NCI-H187 treated with DMSO at 0.1 percent for 48 hours (cell line): ENCODE measurements at places on chromosomes 6 and 20.

- no peak for DNase-seq
Observed at GRCh38 chr20:21048841-21049273, 57.3 kb downstream of the LINC00237 start.

DNA sequence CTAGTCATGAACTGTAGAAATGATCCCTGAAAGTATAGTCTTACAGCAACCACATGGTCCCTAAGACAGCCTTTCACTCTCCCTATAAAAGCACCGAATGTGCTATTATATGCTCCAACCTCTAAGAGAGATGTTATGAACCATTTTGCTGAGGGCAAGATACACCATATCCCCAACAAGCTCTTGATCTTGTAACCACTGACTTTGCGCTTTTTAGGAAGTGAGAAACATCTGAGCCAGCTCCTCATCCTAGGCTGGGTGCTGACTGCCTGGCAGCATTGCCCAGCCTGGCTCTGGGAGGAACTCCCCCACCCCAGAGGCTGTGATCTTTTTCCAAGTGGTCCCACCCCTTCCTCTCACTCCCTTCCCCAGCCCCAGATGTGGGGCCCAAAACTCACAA lies 3.1 kb upstream of the EMILIN3 start:
- DNase-seq, result no peak

- DNase-seq, result no peak
Observed at GRCh38 chr20:34472246-34472925, 43.8 kb upstream of the DYNLRB1 start.

GRCh38 chr20:2851086-2851485 lies 10.5 kb downstream of the VPS16 start:
- no peak for DNase-seq

DNA sequence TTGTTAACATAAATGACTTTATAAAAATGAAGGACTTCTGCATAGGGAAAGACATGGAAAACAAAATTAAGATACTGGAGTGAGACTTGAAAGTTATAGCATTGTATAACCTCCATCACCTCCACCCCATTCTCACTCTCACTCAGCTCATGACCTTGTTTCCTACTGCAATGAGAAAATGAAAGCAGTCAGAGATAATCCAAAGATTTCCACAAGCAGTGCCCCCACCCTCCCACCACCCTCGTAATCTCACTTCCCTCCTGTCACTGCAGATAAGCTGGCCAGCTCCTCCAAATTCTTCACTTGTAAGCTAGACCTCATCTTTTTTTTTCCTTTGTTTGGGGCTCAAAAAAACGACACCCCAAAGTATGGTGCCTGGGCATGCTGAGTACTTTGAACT lies 52.9 kb upstream of the PROKR2 start:
- no peak for DNase-seq

GRCh38 chr6:1930356-1930755 lies 315.0 kb downstream of the GMDS start:
- no peak for DNase-seq

- DNase-seq, result no peak
Observed at GRCh38 chr6:109059571-109060021, 35.0 kb downstream of the SESN1 start.

- DNase-seq, result no peak
Observed at GRCh38 chr6:107156617-107157016, 41.3 kb upstream of the BEND3 start.

- DNase-seq, result no peak
Observed at GRCh38 chr6:34108176-34108575, 37.7 kb downstream of the GRM4 start.

DNA sequence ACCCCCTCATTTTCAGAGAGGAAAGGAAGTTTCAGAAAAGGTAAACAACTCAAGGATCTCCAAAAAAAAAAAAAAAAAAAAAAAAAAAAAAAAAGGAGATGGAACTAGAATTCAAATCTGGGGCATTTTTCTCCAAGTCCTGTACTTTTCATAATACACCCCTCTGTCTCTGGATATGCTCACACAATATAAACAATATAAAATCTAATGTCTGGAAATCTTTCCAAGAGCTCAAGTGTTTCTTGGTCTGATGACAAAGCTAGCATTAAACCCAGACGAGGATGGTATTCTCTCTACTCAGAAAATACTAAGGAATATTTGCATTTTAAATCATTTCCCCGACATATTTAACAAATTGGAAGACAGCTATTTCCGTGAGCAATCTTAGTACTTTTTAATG lies 5.8 kb downstream of the GCM1 start:
- no peak for DNase-seq

DNA sequence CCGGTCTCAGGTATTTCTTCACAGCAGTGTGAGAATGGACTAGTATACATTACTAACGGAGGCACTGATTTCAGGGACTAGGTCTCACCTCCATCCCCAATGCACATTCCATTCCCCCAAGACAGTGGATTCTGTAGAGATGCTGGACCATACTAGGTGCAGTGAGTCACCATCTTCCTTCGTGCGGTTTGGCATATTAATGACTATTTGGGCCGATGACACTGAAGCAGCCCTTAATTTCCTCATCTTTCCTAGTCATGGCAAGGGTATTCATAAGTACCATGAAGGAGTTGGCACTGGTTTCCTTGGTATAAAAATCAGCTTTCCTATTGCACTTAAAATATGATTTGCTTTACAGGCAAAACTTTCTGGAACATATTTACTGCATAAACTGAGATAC lies 121.4 kb upstream of the TRAF3IP2 start:
- no peak for DNase-seq

GRCh38 chr6:41427642-41428335 lies 92.4 kb downstream of the NCR2 start:
- DNase-seq, result no peak

DNA sequence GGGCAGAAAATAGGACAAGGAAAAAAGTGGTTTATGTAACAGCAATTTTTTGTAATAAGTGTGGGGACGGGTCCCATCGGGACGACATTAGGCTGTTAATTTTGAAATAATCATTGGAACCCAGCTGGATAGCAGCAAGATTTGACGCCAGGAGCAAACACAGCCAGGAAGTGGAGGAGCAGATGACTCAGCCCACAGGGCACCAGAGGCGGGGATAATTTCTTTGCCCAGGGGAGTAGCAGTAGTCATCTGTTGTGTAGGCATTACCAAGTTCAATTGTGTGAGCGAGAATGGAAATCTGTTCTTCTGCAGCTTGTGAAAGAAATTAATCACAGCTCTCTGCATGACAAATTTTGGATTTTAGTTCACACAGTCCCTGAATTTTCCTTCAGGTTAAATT lies 22.6 kb upstream of the RIN2 start:
- DNase-seq, result no peak

DNA sequence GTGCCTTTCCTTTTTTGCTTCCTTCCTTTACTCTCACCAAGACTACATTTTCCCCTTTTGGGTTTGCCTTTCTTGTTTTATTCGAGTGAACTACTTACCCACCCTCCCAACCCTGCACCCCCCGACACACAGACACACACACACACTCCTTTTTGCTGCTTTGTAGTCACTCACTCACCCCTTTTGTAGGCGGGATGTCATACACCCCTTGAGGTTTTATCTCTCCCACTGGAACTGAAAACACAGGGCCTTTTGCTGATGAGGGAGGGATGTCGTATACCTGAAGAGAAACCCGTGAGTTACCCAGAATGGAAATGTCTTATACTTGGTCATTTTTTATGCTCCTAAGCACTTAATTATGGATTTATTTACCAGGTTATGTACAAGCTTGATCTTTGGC lies 40.3 kb downstream of the NEDD9 start:
- DNase-seq, result no peak

- no peak for DNase-seq
Observed at GRCh38 chr20:61290721-61291120, 38.7 kb downstream of the CDH4 start.

GRCh38 chr6:34904990-34905613 lies 16.0 kb downstream of the ANKS1A start:
- no peak for DNase-seq

- DNase-seq, result no peak
Observed at GRCh38 chr6:119658917-119659316, 309.4 kb upstream of the MAN1A1 start.

GRCh38 chr20:32993496-32994050 lies 10.7 kb downstream of the SUN5 start:
- DNase-seq, result no peak

DNA sequence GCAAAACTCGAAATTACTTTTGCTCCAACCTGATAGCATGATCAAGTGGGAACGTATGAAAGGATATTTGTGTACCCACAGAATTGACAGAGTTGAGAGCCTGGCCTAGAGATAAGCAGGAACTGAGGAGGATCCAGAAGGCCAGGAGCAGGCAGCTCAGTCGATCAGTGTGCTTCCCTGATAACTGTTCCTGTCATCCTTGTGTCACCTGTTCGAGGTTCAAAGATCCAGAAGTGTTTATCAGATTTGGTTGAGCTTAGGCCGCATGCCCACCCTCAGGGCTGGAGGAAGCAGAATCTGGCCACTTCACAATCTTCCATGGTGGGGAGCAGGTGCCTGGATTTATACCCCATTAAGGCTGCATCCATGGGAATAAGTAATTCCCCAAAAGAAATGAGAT lies 124.8 kb downstream of the QRSL1 start:
- DNase-seq, result no peak

DNA sequence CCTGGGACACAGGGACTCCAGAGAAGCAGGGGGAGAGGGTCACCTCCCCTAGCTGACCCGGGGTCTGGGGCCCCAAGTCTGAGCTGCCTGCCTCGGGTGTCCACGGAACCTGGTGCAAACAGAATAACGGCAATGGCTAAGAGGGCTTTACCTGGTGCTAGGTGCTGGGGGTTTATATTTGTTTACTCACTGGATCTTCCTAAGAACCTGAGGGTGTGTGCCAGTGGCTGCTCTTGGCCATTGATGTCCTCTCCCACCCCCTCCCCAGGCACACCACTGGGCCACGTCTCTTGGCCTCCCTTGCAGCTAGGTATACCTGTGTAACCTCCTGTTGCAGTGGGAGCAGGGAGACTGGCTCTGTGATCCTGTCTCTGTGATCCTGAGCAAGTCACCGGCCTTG lies 157.9 kb upstream of the MLN start:
- DNase-seq, result no peak

DNA sequence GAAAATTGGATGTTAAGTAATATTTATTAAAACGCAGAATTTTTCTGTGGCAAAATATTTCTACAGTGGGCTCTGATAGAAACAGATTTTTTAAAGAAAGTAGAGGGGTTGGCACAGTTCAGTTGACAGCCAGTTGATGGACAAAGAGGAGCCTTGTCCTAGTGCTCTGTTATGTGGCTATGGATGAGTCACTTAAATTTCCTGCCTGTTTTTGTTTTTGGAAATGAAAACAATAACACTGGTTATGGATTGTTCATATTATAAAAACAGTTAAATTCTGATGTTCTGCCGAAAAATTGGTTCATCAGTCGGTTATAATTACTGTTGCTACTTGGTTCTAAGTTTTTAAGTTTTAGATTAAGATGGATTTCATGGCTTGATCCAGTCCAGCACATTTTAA lies 42.8 kb downstream of the MYO6 start:
- DNase-seq, result no peak

- DNase-seq, result no peak
Observed at GRCh38 chr6:66964216-66964615, 1257.2 kb upstream of the EYS start.

- DNase-seq, result no peak
Observed at GRCh38 chr6:84762220-84763002, 2.0 kb downstream of the TBX18 start.

DNA sequence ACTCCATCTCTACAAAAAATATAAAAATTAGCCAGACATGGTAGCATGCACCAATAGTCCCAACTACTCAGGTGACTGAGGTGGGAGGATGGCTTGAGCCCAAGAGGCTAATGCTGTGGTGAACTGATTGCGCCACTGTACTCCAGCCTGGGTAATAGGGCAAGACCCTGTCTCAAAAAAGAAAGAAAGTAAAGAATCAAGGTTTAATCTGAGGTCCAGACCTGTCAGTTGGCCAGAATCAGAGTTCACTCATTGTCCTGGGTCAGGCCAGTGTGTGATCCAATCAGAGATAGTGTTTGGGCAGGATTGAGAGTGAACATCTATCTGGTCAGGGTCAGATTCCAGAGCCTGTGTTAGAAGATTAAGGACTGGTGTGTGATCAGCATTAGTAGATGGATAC lies 15.5 kb downstream of the TMEM63B start:
- no peak for DNase-seq

- no peak for DNase-seq
Observed at GRCh38 chr6:15595461-15596173, 67.2 kb downstream of the DTNBP1 start.

DNA sequence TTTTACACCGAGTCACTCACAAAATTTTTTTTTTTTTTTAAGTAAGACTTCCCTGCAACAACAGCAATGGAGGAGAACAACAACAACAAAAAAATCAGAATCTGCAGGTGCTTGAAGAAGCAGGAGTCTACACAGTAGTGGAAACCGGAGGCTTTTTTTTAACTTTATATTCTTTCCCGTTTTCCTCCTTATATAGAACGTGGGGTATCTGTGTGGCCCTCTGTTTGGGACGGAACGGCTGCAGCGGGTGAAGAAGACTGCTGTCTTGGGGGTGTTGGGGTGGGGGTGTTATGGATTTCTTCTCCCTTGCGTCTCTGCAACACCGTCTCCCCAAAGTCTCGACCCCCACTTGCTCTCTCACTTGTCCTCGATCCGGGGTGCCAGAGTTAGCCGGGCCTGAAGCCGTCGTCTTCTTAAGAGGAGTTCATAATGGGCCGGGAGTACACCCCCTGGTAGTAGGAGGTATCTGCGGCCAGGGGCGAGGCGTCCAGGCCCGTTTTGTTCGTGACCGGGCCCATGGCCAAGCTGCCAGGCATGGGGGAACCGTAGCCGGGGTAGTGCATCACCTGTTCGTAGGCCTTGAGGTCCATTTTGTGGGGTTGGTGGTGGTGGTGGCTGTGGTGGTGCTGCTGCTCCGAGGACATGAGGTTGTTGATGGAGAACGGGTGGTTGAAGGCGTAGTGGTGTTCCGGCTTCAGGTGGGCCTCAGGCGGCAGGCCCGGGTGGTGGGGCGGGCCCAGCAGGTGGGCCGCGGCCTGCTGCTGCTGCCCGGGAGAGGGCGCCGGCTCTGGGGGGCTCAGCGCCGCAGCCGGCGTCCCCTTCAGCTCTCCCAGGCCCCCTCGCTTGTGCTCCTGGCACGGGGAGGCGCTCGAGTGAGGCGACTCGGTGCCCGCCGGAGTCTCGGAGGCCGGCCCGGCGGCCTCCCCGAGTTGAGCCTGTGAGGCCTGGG lies 2.7 kb downstream of the FOXA2 start:
- DNase-seq, result no peak

DNA sequence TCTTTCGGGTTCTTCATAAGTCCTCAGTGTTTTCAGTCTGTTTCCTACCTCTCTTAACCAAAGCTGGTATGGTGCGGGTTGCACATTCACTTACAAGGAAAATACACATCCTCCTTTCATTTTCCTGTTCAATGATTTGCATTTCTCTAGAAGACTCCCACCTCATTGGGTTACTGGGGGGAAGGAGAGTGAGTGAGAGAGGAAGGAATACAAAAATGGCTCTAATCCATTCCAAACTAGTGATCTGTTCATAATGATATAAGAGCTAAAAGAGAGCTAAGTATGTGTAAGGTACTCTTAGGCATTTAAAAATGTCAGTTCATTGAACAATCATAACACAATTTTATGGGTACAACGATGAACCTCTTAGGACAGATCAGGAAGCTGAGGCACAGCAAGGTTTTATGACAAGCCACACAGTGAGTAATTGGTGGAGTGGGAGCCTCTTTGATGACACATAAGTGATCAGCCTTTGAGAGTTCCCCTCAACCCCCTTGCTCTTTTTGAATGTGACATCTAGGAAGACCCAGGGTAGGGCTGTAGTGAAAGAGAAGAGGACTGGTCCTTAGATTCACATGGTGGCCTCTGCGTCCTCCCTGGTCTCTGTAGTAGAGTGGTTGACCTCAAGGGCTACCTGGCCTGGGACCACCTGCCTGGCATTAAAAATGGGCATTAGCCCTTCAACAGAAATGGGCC lies 328.4 kb upstream of the SOX4 start:
- no peak for DNase-seq
